ENCODE measurements at places on chromosomes 5 and 9. TPM values are rescaled to one million over a fixed set of nuclear protein-coding genes. Genes with fewer than 3 reads are reported as not detected.

The IFNW1 gene
- total RNA-seq, result not detected

The CTNND2 gene
- total RNA-seq, result 0.34 TPM

The ZNG1C gene
- total RNA-seq, result 19.4 TPM

The IFNK gene
- total RNA-seq, result not detected

The DIMT1 gene
- 20.2 TPM for total RNA-seq

The CCDC192 gene
- not detected for total RNA-seq
